ENCODE measurements at places on chromosomes 5 and 9.
A peak's percentile ranks its signal among the peaks of the same experiment; 100 is the strongest.

DNA sequence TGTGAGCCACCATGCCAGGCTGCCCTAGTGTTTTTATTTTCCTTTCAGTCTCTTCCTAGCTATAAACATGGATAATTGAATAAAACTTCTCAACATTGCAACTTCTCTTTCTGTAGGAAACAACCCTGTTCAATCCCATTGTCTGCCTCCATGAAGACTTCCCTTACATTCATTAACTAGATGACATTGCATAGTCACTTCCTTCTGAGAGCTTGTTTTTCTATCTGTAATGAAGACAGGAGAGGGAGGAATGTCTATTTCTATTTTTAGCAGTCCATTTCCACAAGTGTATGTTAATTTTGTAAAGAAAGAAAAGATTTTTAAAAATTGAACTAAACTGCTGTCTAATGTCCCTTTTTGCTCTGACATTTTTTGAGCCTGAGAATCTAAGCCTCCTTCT lies 55.6 kb upstream of the MELK start:
- DNase-seq, result no peak

DNA sequence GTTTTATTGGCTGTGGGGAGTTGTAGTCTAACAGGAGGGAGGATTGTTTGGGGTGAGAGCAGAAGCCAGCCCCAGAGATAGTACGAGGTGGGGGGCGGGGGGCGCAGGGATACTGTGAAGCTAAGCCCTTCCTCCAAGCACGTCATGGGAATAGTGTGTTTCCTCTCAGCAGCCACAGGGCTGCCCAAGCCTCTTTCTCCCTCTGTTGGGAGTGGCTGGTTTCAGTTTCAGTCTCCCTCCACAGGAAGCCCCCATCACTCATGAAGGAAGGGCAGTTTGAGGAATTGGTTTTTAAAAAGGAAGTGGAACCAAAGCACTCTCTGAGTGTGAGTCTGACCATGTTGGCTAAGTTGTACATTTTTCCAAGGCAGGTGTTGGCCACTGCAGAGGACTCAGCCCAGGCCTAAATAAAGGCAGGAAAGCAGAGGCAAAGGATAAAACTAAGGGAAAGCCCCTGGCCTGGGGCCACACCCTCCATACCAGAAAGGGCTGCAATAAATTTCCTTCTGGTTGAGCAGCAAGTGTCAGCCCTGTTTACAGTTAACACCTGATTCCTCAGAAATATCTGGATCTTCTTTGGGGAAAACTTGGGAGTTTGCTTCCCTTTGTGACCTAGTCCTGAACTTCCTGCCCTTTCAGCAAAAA lies 3.2 kb downstream of the RAB24 start:
- no peak for DNase-seq

DNA sequence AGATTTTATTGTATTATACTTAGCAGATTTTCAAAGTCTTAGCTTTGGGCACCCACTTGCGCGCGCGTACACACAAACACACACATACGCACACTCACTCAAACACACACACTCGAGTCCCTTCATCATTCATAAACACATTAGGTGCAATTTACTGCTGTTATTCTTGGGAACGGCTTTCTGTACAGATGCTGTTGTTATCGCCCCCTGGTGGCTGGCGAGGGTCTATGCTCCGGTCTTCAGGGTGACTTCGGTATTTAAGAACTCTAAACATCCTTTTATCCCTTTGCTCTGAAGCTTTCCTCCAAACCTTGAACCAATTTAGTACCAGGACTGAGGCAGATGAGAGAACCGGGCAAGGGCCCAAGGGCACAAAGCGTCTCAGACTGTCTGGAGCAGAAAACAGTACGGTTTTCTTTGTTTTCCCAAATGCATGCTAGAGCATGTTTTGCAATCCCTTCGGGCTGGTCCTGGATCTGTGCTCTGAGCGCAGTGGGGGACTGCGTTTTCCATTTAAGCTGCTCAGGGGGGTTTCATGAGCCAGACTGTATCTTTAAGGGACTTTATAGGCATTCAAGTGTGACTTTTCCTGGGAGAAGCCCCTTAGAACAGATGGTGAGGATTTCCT lies 1.7 kb upstream of the SLIT3 start:
- peak; percentile 21 for DNase-seq

DNA sequence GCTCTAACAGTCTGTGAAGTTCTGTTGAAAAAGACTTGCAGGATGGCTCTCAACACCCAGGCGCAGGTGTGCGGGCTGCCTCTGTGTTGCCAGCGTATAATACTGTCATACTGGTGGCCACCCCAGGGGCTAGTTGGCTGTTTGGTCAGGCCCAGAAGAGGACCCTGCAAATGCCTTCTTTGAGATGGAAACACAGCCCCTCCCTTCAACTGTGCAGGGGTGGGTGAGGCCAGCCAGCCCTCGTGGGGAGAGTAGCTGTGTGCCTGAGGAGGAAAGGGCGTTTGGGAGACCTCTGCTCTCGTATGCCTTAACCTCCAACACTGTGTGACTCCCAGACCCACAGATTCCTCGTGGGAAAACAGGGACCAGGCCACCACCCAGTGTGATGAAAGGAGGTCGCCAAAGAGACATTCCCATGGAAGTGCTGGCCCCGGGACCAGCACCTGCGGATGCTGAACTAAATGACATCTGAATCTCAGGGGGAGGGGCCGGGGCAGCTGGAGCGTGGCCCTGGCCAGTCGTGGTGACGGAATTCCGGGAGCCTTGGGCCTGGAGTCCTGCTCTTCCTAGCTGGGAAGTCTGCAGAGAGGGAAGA lies 11.3 kb upstream of the SCGB3A1 start:
- DNase-seq, result no peak

- DNase-seq, result no peak
Observed at GRCh38 chr5:99105216-99105615, 176.4 kb upstream of the CHD1 start.

GRCh38 chr9:23081377-23081776 lies 634.8 kb downstream of the DMRTA1 start:
- DNase-seq, result no peak

GRCh38 chr5:98497418-98497817 lies 276.0 kb upstream of the RGMB start:
- no peak for DNase-seq

- DNase-seq, result no peak
Observed at GRCh38 chr9:110797611-110798010, 129.0 kb downstream of the MUSK start.

DNA sequence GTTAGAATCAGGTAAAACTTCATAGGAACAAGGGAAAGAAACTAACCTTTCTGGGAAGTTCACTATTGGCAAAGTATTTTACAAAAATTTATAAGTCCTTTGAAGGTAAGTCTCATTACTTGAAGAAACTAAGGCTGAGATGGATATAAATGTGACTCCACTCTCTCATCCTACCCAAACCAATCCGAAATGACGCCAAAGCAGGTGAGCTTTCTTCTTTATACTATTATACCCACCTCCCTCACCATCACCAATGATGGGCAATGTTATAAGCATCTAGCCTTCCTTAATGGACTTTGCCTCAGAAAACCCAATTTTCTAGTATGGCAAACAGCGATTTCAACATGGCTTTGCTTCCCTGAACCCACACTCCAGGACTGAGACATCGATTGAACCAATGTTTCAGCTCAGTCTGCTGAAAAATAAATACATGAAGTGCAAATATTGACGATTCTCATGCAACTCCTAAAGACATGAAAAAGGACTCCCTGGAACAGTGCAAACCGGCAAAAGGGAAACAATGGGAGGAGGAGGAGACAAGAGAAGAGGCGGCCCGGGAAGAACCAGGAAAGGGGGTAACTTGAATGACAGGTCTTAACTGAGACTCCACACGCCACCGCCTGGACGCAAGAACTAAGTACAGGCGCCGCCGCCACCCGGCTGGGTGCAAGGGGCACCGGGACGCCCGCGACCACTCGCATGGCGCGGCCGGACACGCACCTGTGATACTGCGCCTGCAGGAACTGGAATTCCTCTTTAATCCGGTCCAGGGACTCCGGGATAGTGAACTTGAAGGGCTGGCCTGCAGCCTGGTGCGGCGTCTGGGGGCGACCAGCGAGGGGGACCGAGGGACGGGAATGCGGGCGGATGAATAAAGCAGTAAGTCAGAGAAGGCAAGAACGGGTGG lies 2.5 kb downstream of the TLE1 start:
- no peak for DNase-seq

DNA sequence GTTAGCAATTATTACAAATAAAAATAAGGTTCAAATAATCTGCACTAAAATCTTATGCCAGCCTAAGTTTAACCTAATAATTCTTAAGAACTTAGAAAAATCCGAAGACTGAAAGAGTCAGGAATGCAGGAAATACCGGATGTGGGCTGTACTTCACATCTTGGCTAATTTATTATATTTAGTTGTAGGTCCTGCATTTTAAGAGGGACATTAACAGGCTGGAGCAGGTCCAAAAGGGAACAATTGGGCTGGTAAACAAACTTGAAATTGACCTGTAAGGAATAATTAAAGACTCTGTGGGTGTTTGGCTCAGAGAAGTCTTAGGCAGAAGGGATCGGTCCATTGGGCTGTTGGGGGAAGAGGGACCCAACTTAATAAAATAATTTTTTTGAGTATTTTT lies 18.4 kb downstream of the GLRA1 start:
- DNase-seq, result no peak

- DNase-seq, result no peak
Observed at GRCh38 chr5:158487664-158488063, 612.1 kb downstream of the EBF1 start.

DNA sequence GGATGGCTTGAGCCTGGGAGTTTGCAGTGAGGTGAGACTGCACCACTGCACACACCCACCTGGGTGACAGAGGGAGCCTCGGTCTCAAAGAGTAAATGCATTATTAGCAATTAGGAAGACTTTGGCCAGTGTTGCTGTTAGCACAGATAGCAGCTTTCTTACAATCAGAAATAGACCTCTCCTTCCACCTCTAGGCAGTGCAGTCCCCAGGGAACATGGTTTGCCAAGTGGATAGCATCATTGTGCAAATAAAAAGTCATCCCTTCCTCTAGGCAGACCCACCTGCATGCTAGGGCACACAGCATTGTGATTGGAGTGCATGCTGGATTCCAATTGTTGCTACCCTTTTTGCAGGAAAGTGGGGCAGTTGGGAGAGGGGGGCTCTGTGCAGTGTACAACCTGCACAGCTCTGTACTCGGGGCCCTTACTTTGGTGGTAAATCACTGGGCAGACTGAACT lies 77.9 kb upstream of the KLF9 start:
- DNase-seq, result no peak

- DNase-seq, result no peak
Observed at GRCh38 chr9:3887786-3888496, 362.1 kb upstream of the RFX3 start.

- DNase-seq, result no peak
Observed at GRCh38 chr5:112338681-112339337, 80.3 kb downstream of the EPB41L4A start.

DNA sequence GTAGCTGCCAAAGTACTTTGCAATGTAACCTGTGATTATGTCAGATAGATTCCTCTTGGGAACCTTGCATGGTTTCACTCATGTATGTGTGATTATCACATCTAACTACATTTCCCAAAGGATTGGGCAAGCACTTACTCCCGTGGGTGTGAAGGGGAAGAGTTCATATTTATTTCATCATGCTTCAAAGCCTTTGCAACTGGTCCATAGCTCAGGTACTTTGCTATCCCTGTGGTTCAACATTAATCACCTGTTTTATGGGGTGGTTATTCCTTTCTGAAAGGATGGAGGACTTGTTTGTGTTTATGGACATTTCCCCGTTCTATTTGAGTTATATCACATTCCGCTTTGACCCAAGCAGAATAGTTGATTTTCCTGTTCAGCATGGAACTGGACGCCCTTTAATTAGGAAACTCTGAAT lies 13.6 kb upstream of the ERMP1 start:
- no peak for DNase-seq

DNA sequence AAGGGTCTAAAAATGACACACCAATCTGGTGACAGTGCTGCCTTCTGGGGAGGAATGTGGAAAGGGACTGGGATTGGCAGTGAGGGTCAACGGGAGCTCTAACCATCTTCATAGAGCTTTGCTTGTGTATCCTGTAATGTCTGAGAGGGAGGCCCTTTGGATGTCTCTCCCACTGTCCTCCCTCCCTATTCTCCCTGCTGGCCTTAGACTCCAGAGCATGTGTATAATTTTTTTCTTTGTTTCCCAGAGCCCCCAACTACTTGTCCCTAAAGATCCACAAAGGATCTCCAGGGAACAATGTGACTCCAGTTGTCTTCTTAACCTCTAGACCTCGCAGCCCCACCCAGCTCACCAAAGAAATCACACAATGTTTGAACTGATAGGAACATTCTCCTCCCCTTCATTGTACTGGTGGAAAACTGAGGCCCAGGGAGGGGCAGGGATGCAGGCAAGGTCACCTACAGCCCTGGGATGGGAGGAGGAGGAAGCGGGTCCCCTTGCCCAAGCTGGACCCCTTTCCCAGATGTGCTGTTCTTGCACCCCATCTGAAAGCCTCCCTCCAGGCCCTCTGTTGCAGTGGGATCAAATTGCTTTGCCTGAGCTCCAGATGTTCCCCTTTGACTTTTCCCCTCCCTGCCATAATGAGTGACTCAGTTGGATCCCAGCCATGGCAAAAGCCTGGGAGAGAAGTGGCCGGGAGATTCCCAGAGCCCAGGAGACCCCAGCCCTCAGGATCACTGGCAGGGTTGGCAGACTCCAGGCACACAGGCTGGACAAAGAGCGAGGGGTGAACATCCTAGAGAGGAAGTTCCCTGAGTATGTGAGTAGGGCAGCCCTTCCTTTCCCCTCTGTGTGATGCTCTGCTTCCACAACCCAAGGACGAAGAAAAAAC lies 21.8 kb downstream of the SPARC start:
- DNase-seq, result no peak

DNA sequence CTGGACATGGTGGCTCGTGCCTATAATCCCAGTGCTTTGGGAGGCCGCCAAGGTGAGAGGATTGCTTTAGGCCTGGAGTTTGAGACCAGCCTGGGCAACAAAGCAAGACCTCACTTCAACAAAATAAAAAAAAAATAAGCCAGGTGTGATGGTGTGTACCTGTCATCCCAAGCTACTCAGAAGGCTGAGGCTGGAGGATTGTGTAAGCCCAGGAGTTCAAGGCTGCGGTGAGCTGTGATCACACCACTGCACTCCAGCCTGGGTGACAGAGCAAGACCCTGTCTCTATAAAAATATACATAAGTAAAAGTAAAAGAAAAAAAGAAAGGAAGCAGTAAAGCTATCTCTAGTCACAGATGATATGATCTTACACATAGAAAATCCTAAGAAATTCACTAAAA lies 59.5 kb upstream of the SYNPO start:
- DNase-seq, result no peak

- no peak for DNase-seq
Observed at GRCh38 chr5:13348568-13348967, 595.9 kb downstream of the DNAH5 start.

DNA sequence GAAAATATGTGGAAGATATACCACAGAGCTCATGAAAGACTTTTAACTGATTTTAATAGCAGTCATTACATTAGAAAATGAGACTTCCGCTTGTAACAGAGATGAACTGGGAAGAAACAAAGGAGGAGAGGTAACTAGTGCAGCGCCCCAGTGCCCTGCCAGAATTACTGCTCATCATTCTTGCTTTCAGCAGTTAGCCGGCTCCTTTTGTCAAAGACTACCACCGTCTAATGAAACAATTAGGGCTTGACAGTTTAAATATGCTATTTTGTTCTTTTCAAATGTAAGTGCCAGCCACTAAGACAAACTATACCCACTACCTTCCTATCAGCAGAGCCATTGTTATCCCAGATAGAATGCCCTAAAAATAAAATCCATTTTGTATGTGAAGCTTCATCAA lies 328.4 kb downstream of the EFNA5 start:
- no peak for DNase-seq

- no peak for DNase-seq
Observed at GRCh38 chr5:89289604-89290003, 406.6 kb upstream of the MEF2C start.

- DNase-seq, result peak; percentile 10
Observed at GRCh38 chr5:75089137-75089536, 36.8 kb upstream of the GCNT4 start.

GRCh38 chr5:24714746-24715145 lies 70.0 kb upstream of the CDH10 start:
- no peak for DNase-seq
